Hepatocyte (in vitro differentiated cells): ENCODE measurements at places on chromosomes 11 and 22.

GRCh38 chr11:118953265-118953664 is 2.8 kb upstream of the UPK2 start:
- no peak for DNase-seq

DNA sequence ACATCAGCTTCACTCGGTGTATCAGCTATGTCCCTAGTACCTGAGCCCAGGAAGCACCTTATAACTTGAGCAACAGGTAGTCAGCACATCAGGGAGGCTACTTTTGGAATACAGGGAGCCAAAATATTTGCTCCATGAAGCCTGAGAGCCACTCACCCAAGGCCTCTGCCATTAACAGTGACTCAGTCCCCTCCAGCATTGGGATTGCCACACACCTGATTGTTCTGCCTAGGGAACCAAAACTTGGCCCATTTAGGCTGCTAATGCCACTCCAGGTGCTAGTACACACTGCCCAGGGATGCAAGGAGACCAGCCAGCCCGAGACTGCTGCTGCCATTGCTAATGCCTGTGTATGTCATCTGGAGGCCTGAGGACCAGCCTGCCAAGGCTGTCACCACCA is 773.6 kb upstream of the TENM4 start:
- DNase-seq: no peak

- peak; percentile 22 for DNase-seq
Observed at GRCh38 chr11:78350091-78350645, 67.5 kb downstream of the GAB2 start.

- no peak for DNase-seq
Observed at GRCh38 chr11:83441601-83442000, 155.4 kb upstream of the CCDC90B start.

DNA sequence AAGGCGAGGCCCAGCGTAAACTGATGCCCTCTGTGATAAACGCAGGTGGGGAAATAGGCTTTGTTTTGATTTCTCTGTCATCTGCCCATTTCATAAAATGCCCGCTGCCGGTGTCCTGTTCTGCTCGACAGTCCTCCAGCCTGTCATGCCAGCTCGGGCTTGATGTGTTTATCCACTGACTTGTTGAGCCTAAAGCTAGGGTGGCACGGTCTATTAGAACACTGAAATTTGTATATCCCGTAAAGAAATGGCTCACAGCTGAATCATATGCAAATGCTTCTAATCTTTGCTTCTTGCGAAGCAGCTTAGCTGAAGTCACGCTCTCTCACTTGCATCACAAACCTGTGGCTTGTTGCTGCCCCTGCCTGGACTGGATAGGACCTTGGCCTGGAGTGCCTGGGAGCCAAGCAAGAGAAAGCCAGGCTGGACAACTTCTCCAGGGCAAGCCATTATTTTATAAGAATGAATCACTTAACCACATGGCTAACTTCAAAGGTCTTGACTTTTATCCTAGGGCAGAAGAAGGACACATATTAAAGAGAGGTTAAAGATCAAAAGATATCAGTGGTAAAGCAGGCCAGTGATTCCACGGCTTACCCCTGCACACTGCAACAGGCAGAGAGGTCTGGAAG is 33.1 kb downstream of the EHF start:
- DNase-seq: peak; percentile 84

GRCh38 chr11:61791737-61792309 is 576 bp downstream of the TMEM258 start:
- DNase-seq: peak; percentile 93

DNA sequence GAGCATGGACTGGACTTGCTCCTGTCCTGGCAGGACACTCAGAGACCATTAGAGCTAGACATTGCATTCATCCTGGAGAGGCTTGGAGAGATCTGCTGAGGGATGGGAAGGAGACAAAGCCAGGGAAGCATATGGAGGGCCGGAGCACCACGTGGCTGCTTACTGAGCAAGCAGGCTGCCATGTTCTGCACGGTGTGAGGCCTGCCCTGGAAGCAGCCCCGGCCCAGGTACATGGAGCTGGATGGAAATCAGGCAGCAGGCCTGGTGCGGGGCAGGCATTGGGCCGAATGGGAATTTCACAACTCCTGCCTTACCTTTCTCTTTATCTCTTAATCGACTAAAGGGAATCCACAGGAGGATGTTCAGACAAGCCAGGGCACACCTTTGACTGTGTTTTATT is 371.5 kb downstream of the OPCML start:
- DNase-seq: no peak

DNA sequence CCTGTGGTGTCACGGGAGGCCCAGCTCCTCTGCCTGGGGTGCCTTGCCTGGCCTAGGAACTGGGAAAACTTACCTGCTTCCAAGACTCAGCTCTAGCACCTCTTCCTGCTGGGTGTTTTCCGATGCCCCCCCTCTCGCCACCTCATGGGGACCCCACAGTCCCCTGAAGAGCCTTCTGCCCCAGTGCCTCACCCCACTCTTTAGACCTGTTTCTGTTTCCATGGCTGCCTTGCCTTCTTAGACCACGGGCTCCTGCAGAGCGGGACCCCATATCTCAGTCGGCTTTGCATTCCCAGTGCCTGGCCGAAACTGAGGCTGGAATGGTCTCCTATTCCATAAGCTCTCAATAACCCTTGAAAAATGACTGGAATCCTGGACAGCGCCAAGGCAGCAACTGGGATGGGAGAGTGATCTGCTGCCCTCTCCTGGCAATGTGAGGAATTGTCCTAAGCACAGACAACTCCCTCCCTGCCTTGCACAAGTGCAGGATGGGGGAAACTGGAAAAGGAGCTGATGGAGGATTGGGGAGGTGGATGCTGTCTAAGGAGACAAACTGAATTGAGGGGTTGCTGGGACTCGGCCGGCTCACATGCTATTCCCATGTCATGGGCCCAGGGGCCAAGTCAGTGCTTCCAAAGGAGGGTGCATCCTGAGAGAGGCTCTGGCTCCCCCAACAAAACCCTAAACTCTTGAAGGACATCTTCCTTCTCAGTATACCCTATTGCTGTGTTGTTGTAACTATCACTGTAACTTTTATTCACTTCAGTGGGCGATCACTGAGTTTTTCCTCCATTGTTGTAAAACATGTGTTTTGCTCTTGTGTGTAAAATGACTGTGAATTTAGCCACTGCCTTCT is 26.6 kb upstream of the IL17RA start:
- DNase-seq: peak; percentile 85

DNA sequence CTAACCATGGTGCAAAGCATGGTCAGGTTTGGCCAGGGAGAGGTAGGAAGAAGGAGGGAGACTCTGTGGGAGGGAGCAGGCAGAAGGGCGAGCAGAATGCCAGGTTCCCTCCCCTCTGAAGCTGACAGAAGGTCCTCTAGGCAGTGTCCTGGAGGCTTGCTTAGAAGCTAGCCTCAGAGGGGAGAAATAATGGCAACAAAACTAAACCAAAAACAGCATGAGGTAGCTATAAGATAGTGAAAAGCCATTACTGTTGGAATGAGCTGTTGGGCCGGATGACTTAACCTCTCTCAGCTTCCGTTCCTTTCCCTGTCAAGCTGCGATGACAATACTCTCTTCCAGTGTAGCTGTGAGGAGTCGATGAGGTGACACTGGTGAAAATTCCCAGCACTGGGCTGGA is 36.6 kb downstream of the RASSF10 start:
- DNase-seq: no peak

GRCh38 chr11:93193731-93194130 is 4.1 kb downstream of the SLC36A4 start:
- no peak for DNase-seq

GRCh38 chr11:119100246-119100970 is 1.2 kb downstream of the DPAGT1 start:
- peak; percentile 45 for DNase-seq

GRCh38 chr11:40061221-40061620 is 1398.2 kb downstream of the LRRC4C start:
- DNase-seq: no peak

DNA sequence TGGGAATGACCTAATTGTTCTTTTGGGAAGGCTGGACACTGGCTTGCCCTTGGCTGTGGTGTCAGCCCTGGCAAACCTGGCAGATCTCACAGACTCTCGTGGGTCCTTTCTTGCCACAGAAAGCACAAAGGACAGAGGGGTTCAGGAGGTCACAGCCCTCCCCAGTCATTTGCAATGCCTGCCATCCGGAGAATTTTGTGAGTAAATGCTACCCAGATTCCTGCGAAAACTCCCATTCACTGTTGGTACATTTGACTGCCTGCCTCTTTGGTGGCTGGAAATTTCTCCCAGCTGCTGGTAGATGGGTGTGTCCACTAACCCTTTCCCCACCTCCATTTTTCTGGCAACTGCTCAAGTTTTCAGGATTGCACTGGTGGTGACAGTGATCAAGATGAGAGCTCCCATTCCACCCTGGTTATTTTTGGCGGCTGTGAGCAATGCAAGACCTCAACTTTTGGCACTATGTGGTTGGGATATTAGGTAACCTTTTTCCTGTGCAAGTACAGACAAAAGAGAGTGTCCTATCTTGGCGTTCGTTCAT is 155.7 kb downstream of the NAV2 start:
- peak; percentile 34 for DNase-seq

DNA sequence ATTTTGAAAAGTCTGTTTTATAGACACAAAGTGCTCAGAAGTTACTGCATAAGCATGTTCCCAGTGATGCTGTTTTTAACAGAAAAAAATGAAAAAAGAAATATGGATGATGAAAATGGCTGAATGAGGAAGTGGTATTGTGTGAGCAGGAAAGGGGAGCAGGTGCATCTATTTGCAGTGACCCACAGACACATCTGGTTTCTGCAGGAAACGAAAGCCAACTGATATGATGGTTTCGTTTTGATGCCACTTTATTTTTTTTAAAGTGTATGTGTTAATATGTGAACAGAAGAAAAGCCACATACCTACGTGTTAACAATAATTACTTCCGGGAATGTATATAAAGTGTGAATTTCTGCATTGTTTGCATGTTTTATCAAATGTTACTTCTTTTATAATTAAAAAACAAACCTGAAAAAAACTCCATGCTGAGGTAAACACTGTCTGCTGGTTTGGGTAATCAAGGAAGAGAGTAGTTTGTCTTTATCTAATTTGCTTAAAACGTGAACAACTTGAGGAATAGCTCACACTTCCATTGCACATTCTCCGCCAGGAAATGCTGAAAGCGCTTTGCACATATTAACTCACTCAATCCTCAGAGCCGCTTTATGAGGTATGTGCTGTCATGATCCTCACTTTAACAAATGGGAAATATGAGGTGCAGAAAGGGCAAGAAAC is 1335.9 kb downstream of the TBC1D22A start:
- no peak for DNase-seq

DNA sequence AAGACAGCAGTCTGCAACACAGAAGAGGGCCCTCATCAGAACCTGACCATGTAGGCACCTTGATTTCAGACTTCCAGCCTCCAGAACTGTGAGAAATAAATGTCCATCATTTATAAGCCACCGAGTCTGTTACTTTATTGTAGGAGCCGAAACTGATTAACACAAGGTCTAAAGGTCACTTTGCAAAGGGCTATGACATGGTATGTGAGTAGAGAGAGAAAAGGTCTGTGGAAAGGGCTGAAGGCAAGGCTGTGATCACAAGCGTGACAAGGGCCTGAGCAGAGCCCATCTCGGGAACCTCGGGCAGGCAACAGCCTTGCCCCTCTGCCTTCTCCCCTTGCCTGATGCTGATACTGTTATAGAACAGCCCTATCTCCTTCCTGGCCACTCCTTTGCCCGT is 73.4 kb upstream of the TEAD1 start:
- DNase-seq: peak; percentile 36

DNA sequence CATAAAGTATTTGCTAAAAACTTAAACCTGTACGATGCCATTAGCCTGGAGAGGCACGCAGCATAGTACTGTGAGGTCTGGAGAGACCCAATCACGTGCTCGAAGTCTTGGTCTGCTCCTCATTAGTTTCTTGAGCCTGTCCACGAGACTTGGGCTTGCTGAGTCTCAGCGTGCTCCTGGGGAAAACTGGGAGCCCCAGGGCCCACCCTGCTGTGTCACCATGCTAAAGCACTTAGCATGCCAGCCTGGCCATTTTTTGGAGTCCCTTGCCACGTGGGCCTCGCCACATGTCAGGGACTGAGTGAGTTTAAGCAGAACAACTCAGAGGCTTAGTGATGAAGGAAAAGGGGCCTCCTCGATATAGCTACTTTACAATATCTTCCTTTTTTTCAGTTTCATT is 2.6 kb downstream of the CDC45 start:
- no peak for DNase-seq

DNA sequence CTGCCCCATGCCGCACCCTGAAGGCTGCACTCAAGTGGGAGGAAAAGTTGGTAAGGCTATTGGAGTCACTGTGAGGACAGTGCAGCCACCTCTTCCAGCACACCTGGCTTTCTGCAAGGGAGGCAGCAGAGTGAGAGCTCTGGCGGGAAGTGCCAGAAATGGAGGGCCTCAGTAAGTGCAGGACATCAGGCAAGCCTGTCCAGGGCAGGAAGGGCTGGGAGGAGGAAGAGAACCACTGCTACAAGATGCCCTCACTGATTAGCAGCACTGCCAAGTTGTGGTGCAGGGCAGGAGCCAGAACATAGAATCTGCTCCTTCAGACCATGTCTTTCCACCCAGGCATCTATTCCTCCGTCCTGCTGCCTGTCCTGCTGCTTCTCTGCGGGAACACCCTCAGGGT is 61.2 kb upstream of the CLTCL1 start:
- DNase-seq: no peak

DNA sequence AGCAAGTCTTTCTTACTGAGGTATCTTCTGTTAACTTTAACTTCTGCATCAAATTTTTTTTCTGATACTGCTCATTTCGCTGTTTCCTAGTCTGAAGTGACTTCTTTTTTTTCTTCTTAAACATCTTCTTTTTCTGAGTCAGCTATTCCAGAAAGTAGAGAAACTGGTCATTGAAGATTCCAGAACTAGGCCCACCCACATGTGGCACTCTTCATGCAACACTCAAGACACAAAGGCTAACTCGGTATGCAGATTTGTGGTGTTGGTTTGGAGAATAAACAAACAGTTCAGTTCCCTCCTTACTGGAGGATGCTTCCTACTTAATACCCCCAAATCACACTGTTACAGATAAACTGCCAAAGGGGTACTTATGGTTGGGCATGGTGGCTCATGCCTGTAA is 25.2 kb upstream of the MTCH2 start:
- DNase-seq: no peak

DNA sequence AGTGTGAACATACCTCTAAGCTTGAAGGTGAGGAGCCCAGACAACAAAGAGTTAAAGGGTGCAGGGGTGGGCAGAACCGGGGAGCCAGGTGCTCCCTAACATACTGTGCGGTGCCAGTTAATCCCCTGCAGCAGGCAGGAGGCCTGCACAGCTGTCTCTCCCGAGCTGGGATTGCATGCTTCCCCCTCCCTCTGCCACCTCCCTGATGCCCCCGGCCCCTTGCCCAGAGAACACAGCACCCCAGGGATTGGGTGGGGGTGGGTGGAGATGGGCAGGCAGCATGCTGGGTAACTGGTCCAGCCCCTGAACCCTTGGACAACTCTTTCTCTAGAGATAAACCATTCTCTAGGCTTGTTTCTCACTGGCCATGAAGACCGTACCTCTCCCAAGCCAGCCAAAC is 67.7 kb upstream of the MYOD1 start:
- no peak for DNase-seq
